ENCODE measurements at places on chromosomes 12 and 14.

- DNase-seq = no peak
Observed at GRCh38 chr12:117018685-117019084, 80.5 kb downstream of the TESC start.

GRCh38 chr14:68528040-68528687 lies 264.7 kb downstream of the ZFP36L1 start:
- DNase-seq = no peak

GRCh38 chr12:29150462-29150861 lies 1.4 kb downstream of the FAR2 start:
- DNase-seq = no peak

- no peak for DNase-seq
Observed at GRCh38 chr12:47820631-47821345, 1.1 kb upstream of the HDAC7 start.

DNA sequence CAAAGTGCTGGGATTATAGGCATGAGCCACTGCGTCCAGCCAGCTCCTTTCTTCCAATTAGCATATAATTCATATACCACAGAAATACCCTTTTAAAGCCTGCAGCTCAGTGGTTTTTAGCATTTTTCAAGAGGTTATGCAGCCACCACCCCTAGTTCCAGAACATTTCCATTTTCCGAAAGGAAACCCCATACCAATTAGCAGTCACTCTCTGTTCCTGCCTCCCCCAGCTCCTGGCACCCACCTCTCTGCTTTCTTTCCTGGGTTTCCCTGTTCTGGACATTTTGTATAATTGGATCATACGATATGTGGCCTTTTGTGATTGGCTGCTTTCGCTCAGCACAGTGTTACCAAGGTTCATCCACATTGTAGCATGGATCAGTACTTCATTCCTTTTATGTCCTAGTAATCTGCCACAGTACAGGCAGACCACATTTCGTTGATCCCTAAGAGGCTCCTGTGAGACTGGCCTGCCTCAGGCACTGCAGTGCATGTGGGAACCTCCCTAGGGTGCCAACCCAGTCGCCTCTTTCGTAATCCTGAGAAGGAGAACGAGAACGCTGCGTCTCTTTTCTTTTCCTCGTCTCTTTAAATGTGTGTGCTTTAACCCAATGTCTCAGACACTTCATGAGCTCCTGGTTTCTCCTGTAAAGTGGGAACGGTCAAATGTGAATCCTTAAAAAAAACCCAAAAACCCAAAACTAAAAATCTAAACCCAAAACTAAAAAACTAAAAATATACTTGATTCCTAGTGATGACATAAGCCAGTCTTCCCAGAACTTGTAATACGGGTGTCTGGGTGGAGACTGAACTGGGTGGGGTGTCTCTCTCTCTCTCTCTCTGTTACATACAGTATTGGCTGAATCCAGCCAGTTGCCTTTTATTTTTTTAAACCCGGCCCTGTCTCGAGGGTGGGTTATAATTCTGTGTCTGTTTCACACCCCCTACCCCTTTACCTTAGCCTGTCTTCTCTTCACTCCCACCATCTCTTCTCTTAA lies 14.7 kb downstream of the AACS start:
- DNase-seq = no peak

GRCh38 chr12:74370608-74371216 lies 166.9 kb upstream of the ATXN7L3B start:
- DNase-seq = no peak

GRCh38 chr14:28785096-28785952 lies 18.7 kb downstream of the FOXG1 start:
- DNase-seq = peak; percentile 24

- no peak for DNase-seq
Observed at GRCh38 chr12:98893126-98893674, 248.1 kb downstream of the APAF1 start.

DNA sequence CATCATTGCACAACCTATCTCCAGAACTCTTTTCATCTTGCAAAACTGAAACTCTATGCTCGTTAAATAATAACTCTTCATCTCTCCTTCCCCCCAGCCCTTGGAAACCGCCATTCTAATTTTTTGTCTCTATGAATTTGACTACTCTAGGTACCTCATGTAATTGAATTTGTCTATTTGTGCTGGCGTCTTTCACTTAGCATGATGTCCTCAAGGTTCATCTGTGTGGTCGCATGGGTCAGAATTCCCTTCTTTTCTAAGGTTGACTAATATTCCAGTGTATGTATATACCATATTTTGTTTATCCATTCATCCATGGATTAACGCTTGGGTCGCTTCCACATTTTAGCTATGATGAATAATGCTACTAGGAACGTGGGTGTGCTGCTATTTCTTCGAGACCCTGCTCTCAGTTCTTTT lies 80.1 kb downstream of the PLXNC1 start:
- no peak for DNase-seq
